Activated B cell treated with CpG ODN at 0.5 μM for 24 hours (primary cell): ENCODE measurements at places on chromosomes 4 and X.

- no peak for DNase-seq
Measured at GRCh38 chrX:129721870-129722269, 16.9 kb upstream of the XPNPEP2 start.

GRCh38 chr4:20512033-20512792 is 188.0 kb upstream of the PACRGL start:
- DNase-seq: no peak

DNA sequence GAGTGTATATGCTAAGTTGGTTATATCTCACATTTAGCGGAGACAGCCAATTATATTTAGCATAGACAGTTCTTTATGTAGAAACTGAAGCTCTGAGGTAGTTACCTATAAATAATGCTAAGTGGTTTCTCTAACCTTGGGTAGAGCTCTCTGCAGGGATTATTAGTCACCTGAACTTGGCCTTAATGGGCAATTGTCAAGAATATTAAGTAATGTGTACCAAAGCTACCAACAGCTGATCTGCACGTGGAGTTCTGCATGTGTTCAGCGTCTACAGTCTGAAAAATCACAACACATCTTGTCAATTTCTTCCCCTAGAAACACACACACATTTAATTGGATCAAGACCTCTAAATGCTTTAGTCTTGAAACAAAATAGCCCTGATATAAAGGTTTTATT is 740.6 kb upstream of the FAM241A start:
- no peak for DNase-seq

GRCh38 chr4:109754093-109754857 is 24.4 kb upstream of the PLA2G12A start:
- DNase-seq: no peak

DNA sequence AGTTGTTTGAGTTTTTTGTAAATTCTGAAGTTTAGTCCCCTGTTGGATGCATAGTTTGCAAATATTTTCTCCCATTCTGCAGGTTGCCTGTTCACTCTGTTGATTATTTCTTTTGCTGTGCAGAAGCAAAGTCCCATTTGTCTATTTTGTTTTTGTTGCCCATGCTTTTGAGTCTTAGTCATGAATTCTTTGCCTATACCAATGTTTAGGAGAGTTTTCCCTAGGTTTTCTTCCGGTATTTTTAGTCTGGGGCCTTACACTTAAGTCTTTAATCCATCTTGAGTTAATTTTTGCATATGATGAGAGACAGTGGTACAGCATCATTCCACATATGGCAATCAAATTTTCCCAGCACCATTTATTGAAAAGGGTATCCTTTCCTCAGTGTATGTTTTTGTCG is 405.8 kb upstream of the RPS6KA3 start:
- DNase-seq: no peak

DNA sequence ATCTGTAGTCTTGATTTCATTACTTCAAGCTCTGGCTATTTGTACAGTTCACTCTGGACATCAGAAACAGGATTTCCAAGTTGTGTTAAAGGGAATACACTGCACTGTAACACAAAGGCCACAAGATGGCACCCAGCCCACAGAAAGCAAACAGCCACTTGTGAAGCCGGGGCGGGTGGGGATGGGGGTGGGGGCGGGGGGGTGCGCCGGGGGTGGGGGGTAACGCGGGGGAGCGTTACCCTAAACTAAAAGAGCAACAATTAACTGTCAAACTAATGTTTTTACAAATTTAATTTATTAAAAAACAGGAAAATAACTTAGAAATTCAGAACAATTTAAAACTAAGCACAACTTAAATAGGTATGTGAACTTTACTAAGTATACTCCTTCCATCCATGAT is 27.3 kb downstream of the PRDX4 start:
- DNase-seq: no peak

DNA sequence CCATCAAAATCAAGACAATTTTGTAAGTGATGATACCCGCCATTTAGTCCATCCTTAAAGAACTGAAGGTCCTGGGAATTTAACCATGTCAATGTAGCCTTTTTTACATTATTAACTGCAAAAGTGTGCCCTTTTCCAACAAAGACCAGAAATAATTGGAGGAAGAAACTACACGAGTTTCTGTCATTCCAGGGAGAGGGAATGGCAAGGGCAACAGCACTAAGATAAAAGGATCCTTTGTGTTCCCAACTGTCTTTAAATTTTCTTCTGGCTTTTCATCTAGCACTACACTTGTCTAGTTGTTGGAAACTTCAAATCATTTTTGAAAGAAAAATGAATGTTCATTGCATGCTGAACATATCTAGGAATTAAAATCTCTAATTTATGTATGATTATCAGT is 286.2 kb downstream of the GALNTL6 start:
- DNase-seq: no peak

DNA sequence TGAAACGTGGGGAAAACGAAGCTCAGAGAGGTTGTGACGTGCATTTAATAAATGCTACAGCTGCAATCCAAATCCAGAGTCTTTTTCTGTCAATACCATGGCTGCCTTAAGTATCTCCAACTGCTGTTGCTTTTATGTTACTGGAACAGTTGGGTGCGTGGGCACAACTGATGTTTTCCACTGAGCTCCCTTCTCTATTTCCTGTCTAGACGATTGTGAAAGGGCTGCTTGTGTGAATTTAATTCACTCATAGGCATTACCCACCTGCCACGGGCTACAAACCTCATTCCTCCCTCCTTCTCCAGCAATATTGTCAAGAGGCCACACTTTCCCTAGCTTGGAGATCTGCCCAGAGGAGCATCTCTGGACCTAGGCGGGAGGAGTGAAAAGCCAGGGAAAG is 526.0 kb downstream of the MID1IP1 start:
- no peak for DNase-seq

DNA sequence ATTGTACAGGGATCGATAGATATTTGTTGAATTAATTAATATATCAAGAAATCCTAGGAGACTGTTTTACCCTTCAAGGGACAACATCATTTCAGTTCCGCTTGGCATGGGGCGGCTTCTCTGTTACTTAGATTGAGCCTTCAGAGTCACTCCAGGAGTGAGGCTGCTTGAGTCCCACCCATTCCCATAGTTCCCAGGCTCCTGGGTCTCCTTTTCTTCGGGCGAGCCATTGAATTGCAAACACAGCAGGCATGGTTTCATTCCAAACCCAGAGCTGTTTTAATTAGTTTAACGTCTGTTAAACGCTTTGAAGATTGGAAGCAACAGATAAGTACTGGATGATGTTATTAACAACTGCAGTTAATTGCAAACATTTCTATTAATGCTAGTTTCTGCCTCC is 571 bp upstream of the EDA start:
- no peak for DNase-seq

DNA sequence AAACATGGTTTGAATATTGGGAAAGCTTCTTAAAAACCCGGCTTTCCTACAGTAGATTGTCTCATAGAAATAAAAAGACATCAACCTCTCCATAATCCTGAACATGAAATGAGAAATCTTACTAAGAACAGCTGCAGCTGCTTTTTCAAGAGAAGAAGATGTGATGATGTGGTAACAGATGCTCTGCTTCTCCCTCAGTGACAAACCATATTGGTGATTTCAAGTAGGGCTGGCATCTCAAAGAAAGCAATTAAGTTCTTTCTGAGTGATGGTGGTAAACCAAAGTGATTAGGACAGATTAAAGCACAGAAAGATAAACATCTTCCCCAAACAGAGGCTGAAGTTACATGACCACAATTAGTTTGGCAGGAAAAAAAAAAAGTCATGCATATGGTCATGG is 1477.7 kb downstream of the RAPGEF2 start:
- no peak for DNase-seq

- DNase-seq: no peak
Measured at GRCh38 chrX:12579311-12579710, 211.9 kb upstream of the PRPS2 start.

GRCh38 chrX:140391313-140391712 is 113.6 kb downstream of the SOX3 start:
- DNase-seq: no peak

- no peak for DNase-seq
Measured at GRCh38 chrX:97504431-97504830, 620.7 kb downstream of the RPA4 start.

DNA sequence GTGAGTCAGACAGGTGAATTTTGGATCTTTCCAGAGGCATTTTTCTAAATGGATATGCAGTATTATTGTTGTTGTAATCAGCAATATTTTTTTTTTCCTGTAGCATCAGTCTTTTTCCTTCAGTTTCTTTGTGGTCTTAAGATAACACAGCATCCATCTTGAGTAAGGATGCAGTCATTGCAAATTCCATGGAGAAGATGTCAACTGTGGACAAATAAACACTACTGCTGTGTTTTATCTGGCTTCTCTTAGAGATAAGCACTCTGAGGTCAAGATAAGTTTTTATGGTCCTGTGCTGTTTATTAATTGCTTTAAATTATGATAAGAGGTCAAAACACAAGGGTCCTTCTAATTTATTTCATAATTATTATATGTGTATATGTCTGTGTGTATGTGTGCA is 1255.7 kb downstream of the ADGRL3 start:
- DNase-seq: no peak
